NCI-H1436 treated with DMSO at 0.1 percent for 48 hours (cell line): ENCODE measurements at places on chromosomes 11 and 22.

GRCh38 chr11:43574411-43574810 lies 106.1 kb upstream of the HSD17B12 start:
- DNase-seq, result no peak

DNA sequence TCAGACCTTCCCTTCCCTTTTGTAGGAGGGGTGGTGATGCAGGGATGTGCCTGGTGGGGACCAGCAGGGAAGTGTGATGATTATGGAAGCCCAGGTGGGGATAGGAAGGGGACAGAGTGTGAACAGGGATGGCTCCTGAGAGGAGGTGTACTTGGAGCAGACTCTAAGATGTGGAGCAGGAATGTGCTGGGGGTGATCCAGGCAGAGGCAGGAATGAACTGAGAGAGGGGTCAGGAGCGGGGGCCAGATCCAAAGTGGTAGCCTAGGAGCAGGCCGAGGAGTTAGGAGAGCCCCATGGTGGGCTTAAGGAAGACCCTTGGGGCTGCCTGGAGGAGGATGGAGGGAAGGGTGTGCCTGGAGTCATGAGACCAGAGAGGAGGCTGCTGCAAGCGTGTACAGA lies 3.7 kb downstream of the NPTXR start:
- DNase-seq, result no peak

DNA sequence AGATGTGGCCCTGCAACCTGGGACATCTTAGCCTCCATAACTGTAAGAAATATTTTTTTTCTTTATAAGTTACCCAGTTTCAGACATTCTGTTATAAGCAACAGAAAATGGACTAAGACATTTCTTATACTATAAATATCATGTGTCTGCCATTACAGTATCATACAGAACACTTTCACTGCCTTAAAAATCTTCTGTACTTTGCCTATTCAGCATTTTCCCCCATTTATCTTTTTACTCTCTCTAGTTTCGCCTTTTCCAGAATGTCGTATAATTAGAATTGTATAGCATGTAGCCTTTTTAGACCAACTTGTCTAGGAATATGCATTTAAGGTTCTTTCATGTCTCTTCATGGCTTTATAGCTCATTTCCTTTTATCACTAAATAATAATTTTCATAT lies 88.0 kb downstream of the PARVA start:
- no peak for DNase-seq

DNA sequence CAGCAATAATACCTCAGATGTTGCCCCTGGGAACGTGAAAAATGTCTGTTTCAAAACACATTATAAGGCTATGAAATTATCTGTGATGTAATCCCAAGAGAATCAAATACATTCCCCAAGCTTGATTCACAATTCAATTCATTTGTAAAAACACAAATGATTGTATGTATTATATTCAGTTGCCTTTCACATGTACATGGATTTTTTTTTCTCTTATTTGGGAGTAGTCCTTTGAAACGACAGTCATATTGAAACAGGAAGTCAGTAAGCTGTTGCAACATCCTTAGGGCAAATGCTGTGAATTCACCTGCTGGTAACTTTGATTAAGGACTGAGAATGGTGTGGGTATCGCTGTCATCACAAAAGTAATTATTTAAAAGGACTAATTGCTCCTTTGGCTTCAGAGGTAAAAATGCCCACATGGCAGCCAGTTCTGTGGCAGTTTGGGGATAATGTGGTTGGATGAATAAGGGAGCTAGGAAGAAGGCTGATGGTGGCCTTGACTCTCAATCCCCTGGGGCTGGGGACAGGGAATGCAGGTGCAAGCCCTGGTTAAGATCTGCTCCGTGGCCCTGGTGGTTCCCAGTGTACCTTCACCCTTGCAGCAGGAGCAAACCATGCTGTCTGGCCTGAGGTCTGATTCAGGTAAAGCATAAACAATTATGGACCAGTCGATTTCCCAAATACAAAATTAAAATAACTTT lies 13.2 kb downstream of the EHF start:
- no peak for DNase-seq

DNA sequence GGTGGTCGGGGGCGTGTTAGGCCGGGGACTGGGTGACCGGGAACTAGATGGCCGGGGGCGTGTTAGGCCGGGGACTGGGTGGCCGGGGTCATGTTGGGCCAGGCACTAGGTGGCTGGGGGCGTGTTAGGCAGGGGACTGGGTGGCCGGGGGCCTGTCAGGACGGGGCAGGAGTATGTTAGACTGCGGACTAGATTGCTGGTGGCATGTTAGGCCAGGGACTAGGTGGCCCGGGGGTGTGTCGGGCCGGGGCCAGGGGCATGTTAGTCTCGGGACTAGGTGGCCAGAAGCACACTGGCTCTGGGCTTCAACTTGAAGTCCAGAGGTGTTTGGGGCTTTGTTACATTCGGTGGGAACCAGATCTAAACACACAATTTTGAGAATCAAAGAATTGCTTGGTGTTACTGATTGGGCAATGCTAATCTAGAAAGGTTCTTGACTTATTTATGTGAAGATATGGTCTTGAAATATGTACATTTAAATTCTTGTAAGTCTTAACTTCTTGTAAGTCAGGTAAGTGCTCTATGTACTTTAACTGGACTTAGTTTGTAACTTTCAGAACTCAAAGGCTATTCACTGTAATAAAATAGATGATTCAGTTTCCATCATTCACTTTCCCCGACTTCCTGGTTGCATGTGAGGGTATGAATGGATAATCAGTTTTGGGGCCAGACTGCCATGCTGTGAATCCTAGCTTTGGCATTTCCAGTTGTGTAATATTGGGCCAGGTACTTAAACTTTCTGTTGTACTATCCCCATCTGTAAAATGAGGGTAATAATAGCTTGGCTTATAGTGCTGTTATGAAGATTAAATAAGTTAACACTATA lies 1.1 kb downstream of the EXT2 start:
- no peak for DNase-seq

- no peak for DNase-seq
Observed at GRCh38 chr11:113956986-113957385, 17.9 kb upstream of the HTR3A start.

- no peak for DNase-seq
Observed at GRCh38 chr11:1846453-1846932, 6.4 kb upstream of the LSP1 start.

- no peak for DNase-seq
Observed at GRCh38 chr22:18970176-18970947, 34.3 kb upstream of the PRODH start.

DNA sequence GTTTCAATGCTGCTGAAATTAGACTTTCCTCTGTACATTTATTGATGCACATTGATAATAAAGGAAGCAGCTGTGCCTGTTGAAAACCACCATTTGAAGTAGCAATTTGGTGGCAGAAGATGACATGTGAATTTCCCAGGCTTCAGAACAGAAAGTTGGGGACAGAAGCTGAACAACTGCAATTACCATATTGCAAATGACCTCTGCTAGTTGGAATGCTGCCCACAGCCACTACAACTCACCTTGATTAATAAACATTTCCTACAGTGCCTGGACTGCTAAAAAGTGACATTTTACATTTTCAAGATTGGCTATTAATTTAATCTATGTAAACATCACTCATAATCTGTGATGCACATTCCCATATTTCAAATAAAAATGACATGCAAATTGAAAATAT lies 208.6 kb downstream of the LUZP2 start:
- DNase-seq, result no peak

DNA sequence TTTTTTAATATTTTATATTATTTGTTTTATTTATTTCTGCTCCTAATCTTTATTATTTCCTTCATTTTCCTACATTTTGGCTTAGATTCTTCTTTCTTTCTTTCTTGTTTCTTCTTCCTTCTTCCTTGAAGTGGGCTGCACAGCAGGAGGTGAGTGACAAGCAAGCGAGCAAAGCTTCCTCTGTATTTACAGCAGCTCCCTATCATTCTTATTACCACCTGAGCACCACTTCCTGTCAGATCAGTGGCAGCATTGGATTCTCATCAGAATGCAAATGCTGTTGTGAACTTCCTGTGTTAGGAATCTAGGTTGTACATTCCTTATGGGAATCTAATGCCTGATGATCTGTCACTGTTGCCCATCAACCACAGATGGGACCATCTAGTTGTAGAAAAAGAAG lies 784.9 kb upstream of the LUZP2 start:
- no peak for DNase-seq

- no peak for DNase-seq
Observed at GRCh38 chr11:35583126-35583525, 35.1 kb upstream of the FJX1 start.

DNA sequence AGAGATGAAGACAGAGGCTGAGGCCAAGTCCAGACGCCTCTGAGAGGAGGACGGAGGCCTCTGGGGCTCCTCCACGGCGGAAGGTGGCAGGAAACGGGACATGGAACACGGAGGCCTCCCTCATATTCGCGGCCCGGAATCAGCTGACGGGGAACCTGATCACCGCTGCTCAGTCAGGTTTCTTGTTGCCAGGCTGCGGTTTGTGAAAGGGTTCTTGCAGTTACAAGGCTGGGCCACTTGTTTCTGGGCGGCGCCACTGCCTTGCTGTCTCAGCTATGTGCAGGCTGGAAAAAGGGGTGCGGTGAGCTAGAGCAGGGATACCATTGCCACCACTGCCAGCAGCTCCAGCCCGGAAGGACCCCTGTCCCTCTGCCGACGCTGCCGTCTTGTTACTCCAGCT lies 10.0 kb upstream of the MMP1 start:
- no peak for DNase-seq

DNA sequence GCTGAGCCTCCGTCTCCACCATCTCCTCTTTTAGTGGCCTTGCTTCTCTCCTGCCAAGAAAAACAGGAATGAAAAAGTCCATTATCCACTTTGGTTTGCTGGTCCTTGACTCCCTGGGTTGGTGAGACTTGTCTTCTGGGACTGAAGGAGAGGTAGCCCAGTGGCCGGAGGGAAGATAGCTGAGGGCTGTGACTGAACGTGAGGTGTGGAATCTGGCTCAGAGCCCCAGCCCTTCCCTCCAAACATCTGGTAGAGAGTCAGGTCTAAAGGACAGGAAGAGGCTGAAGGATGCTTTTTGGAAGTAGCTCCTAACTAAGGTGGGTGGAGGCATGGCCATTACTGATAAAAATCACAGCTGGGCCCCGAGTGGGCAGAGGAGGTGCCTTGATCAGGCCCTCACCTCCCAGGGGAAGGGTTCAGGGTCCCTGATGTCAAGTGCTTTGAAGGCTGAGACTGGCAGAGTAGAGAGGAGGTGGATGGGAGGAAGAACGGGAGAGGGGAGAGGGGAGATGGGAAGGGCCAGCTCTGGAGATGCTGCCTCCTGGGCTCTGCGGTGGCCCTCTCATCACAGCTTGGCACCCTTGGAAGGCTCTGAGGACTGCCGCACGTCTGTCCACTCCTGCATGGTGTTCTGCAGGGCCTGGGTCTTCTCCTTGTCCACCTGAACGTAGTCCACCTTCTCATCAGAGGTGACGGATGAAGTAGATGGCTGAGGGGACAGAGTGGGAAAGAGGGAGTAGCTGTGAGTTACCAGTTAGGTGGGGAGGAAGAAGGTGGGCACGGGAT lies 30.2 kb downstream of the USP35 start:
- no peak for DNase-seq

DNA sequence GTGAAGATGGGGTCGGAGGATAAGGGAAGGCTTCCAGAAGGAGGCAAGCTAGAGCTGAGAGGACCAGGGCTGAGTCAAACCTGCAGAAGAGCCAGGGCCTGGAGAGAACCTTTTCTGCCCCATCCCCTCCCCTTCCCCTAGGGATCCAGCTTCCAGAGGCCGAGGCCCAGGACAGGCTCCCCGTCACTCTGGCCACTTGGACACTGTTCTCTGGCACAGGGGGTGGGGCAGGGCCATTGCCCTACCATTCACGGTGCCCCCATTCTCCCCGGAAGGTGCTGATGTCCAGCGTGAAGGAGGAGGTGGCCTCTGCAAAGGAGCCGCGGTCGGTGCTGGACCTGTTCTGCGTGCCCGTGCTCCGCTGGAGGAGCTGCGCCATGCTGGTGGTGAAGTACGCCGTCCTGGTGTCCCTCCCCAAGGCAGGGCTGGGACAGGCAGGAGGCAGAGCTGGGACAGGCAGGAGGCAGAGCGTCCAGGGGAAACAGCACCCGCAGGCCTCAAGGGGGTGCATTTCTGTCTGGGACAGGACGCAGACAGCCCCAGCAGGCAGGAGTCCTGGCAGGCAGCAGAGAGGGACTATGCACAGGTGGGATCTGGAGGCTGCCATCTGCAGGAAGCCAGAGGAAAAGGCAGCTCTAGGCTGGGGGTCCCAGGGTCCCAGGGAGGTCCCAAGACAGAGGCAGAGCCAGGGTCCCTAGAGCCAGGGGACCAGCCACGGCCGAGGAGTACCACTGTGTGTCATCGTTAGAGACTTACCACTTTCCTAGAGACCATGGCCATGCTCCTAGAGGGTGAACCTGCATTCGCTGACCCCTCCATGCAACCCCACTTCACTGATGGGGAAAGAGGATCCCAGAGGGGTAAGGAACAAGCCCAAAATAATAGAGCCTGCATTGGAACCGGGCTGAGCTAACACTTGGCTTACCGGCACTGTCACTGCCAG lies 25.8 kb upstream of the SLC22A12 start:
- DNase-seq, result no peak

DNA sequence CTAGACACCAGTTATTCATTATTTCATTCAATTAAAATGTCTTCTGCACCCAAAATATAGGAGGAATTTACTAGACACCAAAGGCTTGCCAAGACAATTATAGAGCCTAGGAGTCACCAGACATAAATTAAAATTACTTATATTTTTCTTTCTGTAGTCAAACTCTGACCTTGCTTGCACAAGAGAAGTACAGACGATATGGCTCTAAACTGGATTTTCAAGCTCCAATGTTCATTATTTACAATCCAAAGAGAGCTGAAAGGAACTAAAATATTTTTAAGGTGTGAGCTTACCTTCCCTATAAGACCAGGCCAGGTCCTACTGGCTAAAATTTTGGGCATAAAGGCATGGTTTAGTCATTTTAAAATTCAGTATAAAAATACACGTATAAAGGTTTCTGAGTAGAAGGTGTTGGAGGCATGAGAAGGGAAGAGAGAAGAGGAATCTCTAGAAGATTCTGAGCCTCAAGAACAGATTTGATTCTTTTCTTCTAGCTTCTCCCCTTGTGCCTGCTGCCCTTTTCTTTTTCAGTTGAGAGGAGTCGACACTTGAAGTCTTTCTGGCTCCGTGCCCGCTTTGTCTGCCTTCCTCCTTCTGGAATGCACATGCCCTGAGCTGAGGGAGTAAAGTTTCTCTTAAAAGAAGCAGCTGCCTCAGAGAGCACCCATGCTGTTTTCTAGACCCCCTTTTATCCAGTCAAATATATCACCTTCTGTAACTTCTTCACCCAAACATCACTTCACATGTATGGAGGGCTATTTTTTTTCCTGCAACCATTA lies 13.5 kb downstream of the C11orf97 start:
- DNase-seq, result no peak
